Stimulated activated CD4-positive, alpha-beta T cell treated with anti-CD3 and anti-CD28 coated beads, Interleukin-15, amount 100 ng/mL, for 1 hour (primary cell): ENCODE measurements at places on chromosomes 5 and 9.

GRCh38 chr9:119083673-119084072 is 285.6 kb downstream of the BRINP1 start:
- no peak for DNase-seq

DNA sequence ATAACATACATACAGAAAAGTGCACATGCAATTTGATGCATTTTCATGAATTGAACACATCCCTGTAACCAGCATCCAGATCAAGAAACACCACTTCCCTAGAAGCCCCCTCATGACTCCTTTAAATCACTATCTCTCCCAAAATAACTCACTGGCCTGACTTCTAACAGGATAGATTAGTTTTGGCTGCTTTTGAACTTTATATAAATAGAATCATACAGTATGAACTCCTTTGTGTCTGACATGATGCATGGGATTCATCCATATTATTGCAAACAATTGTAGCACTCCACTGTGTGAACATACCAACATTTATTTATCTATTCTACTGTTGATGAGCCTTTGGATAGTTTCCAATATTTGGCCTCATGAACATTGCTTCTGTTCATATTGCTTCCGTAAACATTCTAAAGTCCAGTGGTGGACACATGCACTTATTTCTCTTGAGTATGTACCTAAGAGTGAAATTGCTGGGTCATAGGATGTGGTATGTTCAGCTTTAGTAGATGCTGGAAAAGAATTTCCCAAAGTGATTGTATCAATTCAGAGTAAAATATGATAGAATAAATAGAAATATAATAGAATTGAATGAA is 148.7 kb upstream of the GDNF start:
- DNase-seq, result no peak

- DNase-seq, result no peak
Observed at GRCh38 chr9:107460153-107461023, 29.2 kb downstream of the KLF4 start.

GRCh38 chr5:61263072-61263471 is 69.0 kb upstream of the ZSWIM6 start:
- no peak for DNase-seq

DNA sequence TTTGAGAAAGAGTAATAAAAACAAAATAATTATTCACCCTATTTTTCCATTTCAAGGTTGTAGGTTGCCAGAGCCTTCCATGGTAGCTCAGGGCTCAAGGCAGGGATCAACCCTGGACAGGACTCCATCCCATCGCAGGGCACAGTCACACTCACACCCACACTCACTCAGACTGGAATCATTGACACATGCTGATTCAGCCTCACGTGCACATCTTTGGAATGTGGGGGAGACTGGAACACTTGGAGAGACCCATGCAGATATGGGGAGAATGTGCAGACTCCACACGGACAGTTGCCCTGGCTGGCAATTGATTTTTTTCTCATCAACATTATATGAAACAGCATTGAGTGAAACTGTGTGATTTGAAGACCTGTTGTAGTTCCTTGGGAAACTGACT is 234.1 kb downstream of the ADGRV1 start:
- DNase-seq, result no peak

- no peak for DNase-seq
Observed at GRCh38 chr5:158485047-158485446, 614.7 kb downstream of the EBF1 start.
